ENCODE measurements at places on chromosomes 2 and 18.

GRCh38 chr18:38611036-38611964 lies 1045.7 kb upstream of the CELF4 start:
- DNase-seq = no peak

- DNase-seq = no peak
Measured at GRCh38 chr2:64809216-64809615, 155.5 kb upstream of the SERTAD2 start.

- no peak for DNase-seq
Measured at GRCh38 chr2:220104871-220105351, 477.5 kb downstream of the SLC4A3 start.

GRCh38 chr2:84102274-84102673 lies 356.8 kb downstream of the SUCLG1 start:
- no peak for DNase-seq

GRCh38 chr2:237600205-237600846 lies 9.8 kb upstream of the RAB17 start:
- DNase-seq = no peak

- DNase-seq = no peak
Measured at GRCh38 chr18:48229552-48229981, 179.6 kb downstream of the ZBTB7C start.

DNA sequence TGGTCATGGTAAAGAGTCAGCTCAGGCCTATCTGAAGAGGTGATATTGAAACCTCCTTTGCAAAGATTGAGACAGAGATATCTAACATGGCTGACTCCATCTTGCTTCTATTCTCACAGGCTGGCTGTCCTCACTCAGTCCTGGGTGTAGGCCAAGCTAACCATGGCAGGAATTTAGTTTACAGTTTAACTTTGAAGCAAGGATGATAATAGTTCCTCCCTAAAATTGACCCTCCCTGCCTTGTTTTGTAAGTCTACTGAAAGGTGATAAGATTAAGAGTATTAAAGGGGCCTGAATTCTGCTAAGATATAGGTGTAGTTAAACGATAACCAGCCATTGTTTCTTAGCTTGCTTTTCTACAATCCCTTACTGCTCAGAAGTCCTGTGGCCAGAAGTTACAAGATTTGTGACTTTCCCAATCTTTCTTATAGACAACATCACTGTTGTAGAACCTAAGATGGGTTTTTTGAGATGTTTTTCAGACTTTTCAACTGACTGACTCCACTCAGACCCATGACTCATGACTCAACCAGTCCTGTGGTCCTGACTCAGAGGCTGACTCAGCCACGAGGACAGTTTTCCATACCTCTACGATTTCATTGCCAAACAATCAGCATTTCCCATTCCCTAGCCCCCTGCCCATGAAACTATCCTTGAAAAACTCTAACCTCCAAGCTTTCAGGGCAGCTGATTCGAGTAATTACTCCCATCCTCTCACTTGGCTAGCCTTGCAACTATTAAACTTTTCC lies 195.7 kb upstream of the SESTD1 start:
- DNase-seq = no peak

DNA sequence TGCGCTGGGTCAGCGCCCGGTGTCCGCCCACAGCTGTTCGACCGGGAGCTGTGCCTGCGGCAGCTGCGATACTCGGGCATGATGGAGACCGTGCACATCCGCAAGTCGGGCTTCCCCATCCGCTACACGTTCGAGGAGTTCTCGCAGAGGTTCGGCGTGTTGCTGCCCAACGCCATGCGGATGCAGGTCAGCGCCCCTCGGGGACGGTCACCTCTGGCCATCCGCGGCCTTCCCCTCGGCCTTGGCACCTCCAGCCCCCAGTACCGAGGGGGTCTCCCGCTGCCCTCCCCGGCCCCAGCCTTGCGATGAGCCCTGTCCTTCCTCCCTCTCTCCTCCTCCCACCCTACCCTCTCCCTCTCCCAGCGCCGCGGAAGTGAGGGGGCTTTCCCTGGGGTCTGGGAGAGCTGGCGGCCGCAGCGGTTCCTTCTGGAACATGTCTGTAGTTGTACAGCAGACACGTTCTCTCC lies 53.2 kb upstream of the GPR17 start:
- no peak for DNase-seq

DNA sequence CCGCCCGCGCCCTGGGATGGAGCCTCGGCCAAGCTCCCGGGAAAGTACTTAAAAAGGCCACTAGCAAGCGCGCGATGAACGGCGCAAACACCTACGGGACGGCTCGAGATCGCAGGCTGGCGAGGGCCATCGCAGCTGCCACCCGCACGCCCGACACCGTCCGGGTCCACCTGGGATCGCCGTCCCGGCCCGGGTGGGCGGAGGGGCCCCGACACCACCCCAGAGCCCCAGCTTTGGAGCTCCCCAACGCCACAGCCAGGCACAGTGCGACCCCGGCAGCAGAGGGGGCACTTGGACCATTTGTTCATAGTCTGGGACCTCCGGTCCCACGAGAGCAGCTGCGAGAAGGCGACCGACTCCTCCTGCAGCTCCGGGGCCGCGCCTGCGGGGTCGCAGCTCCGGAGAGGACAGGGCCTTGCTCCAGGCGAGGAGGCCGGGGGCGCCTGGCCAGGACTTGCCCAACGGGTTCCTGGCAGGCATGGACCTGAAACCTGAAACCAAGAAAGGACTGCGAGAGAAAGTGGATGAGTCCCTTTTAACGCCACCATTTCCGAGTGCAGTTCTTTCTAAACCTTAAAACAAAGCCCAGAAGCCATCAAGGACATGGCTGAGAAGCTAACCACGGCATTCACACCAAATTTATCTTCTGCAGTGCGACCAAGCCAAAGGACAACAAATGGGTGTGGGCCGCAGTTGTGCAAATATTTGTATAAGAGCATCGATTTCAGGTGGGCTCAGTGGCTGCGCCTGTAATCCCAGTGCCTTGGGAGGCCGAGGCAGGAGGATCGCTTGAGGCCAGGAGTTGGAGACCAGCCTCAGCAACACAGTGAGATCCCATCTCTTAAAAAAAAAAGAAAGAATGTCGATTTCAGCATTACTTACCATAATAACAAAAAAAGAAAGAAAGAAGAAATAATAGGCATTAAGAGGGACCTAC lies 54.0 kb upstream of the IMP4 start:
- DNase-seq = no peak

DNA sequence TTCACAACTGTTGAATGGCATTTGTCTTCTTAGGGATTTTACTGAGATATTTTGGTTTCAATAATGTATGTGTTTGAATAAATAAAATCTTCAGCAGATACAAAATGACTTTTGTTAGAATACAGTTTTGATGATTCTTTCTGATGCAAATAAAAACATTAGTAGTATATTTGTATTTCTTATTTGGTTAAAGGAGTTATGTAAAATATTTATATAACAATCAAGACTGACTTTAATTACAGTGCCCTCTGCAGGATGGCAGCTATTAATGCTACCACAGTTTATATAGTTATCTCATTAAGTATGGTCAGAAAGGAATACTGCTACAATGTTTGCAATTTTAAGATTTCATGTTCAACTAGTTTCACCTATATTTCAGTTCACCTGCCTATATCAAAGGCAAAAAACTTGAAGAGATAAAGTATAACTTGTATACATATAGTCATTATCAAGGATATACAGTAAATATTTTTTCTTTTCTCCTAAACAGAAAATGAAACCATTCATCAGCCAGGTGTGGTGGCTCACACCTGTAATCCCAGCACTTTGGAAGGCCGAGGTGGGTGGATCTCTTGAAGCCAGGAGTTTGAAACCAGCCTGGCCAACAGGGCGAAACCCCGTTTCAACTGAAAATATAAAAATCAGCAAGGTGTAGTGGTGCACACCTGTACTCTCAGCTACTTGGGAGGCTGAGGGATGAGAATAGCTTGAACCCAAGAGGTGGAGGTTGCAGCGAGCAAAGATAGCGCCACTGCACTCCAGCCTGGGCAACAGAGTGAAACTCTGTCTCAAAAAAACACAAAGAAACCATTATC lies 19.8 kb downstream of the ARL5A start:
- DNase-seq = no peak

DNA sequence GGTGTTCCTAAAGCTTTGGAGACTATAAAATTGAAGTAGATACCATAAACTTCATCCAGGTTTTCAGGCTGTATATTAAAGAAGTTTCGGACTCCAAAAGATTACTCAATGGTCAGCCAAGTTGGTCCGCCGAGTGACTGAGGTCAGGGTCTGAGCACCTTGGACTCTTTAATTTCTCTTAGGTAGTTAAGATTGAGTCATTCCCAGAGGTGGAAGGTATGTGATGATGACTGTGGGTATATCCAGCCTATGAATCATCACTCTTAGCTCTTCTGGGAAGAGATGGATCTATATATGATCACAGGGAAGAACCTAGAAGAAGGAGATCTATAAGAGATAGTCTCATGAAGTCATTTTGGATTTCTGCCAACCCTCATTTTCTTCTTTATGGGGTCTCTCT lies 3.3 kb downstream of the ITGA6 start:
- no peak for DNase-seq

DNA sequence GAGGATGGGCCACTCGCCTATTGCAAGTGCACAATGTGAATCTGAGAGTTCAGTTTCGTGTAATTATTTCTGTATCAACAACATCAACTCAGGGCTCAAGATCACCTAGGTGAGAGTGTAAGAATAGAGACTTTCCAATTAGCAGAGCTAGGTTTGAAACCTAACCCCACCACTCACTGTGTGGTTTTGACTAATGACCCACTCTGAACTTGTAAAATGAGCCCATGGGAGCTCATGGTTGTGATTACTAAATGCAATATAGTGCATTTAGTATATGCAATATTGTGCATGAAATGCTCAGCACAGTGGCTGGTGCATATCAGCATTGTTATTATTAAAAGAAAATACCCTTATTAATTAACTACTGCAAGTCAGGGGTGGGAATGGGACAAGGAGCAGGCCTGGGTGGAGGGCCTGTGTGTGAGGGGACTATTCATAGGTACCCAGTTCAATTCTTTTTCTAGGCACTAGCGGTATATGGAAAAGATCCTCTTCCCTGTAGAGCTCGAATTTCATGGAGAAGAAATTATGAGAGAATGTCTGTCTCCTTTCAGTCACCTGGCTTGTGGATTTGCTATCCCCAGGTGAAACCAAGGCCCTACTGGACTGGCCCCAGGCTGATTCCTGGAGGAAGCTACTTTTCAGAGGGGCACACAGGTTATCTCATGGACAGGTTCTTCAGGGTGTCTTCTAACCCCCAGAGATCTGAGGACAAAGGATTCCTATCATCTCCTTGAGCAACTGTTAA lies 169.5 kb downstream of the GFPT1 start:
- DNase-seq = no peak

- no peak for DNase-seq
Measured at GRCh38 chr2:71066856-71067255, 1.6 kb upstream of the NAGK start.

GRCh38 chr2:197073270-197073669 lies 146.8 kb upstream of the PGAP1 start:
- no peak for DNase-seq
